ENCODE measurements at places on chromosomes 12 and 14.

GRCh38 chr12:29960122-29960521, 176.4 kb upstream of the TMTC1 start:
- DNase-seq: no peak

- DNase-seq: no peak
Observed at GRCh38 chr12:98355322-98355721, 160.1 kb upstream of the TMPO start.

- no peak for DNase-seq
Observed at GRCh38 chr14:67984274-67984673, 164.7 kb downstream of the RAD51B start.

DNA sequence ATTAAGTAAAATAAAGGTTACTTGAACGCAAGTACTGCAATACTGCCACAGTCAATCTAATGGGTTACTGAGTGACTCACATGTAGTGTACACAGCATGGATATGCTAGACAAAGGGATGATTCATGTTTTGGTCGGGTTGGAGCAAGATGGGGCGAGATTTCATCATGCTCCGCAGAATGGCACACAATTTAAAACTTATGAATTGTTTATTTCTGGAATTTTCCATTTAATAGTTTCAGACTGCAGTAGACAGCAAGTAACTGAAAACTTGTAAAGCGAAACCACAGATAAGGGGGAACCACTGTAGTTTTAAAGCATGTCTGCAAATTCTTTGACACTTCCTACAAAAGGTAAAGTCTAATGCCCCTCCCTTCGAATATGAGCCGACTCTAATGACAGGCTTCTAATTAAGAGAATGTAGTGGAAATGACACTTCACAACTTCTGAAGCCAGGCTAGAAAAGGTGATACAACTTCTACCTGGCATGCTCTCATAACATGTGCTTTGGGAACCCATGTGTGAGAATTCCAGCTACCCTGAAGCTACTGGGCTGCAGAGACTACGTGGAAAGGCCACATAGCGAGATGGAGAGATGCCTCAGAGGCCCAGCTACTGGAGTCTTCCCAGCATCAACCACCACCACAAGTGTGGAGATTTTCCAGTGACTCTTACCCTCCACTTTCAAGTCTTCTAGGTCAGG, 13.9 kb upstream of the TCP11L2 start:
- DNase-seq: no peak

- no peak for DNase-seq
Observed at GRCh38 chr12:17159506-17160300, 553.7 kb upstream of the LMO3 start.

DNA sequence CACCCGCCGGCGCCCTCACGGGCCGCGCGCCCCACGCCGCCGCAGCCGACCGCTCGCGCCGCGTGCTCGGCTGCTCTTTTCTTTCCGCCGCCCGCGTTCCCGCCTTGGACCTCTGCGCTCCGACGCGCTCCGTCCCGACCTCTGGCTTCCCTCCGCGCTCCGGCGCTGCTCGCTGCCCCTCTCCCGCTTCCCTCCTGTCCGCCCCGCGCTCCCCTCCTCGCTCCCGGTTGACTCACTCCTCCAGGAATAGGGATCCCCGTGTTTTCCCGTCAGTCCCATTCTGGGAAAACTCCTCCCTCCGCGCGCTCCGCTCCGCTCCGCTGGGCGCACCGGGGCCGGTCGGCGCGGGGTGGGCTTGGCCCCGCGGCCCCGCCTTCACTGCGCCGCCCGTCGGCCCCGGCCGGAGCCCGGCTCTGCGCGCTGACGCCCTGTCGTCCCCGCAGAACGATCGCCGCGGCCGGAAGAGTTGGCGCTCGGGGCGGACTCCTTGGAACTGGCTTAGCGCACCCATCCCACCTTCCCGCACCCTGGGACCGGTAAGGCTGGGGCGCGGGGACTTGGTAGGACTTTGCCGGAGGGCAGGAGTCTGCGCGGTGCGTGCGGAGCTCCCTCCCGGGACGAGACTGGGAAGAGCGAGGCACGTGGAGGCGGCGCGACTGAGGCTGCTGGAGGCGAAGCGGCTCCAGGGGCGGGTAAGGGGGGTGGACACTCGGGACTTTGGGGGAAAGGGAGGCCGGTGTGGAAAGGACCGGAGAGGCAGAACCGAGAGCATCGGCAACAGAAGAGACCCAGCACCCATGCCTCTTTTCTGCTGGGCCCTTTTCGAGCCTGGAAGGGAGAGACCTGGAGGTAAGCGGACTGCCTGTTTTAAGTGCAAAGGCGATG, 550 bp downstream of the TEAD4 start:
- no peak for DNase-seq

GRCh38 chr14:87430810-87431209, 562.2 kb downstream of the GALC start:
- no peak for DNase-seq

DNA sequence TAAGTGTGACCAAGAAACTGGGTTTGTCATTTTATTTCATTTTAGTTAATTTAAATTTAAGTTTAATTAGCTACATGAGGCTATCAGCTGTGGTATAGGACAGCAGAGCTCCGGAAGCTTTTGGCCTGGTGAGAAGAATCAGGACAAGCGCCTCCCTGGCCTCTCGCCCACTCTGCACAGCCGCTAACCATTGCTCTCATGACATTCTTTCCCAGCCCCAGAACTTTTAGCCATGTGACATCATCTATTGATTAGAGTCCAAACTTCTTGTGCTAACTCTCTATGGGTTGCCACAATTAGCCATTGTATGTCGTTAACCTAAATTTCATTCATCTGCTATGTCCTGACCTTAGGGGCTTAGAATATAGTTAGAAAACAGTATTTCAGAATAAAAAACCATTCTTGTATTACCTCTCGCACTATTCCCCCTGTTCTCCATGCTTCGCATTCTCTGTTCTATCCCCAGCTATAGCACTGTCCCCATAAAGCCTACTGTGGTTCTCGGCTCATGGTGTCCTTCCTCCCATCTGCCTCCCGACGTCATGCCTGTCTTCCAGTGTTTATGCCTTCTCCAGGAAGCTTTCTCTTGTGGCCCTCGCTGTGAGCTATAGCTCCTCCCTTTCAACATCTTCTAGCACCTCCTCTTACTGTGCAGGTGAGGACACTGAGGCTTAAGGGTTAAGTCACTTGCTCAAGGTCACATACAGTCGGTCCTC, 23.5 kb downstream of the SSH1 start:
- DNase-seq: no peak

DNA sequence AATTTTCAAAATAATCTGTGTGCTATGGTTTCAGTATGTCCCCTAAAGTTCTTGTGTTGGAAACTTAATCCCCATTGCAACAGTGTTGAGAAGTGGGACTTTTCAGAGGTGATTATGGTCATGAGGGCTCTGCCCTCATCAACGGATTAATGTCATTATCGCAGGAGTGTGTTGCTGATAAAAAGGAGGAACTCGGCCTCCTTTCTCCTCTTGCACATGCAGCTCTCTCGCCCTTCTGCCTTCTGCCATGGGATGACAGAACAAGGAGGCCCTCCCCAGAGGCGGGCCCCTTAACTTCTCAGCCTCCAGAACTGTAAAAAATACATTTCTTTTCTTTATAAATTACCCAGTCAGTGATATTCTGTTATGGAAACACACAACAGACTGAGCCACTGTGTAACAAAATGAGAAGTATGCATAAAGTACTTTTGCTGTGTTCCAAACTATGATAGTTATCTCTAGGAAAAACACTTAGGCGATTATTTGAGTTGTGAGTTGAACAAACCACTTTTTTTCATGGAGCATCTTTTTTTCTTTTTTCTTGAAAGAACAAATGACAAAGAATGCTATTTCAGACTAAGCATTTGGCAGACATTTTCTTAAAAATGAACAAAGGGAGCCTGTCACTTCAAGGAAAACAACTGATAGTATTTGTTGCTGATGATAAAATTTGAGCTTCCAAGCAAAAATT, 134.8 kb upstream of the FUT8 start:
- DNase-seq: no peak

GRCh38 chr12:105347499-105347898, 17.0 kb downstream of the C12orf75 start:
- no peak for DNase-seq

GRCh38 chr14:60510951-60511599, 2.1 kb downstream of the SIX6 start:
- DNase-seq: no peak

DNA sequence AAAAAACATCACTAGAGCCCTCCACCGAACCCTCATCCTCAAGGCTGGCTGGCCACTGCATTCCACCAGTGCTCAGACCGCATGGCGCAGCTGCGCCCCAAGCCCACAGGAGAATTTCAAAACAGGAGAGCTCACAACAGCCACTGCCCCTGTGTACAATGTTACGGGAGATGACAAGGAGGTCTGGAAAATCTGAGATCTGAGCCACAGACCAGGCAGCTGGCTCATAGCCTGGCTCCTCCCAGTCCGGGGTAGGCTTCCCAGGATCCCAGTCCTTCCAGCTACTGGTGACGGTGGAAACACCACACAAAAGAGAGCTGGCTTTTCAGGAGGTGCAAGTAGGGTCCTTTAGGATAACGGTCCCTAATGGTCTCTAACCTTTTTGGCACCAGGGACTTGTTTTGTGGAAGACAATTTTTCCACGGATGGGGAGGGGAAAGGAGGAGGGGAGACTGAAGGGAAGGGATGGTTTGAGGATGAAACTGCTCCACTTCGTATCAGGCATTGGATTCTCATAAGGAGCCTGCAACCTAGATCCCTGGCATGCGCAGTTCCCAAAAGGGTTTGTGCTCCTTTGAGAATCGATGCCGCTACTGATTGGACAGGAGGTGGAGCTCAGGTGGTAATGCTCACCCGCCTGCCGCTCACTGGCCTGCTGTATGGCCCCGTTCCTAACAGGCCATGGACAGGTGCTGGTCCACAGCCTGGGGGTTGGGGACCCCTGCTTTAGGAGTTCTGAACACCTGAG, 23.0 kb upstream of the NRDE2 start:
- DNase-seq: no peak

GRCh38 chr12:6067152-6067916, 57.1 kb downstream of the VWF start:
- no peak for DNase-seq

GRCh38 chr14:42929806-42930480, 1323.3 kb downstream of the LRFN5 start:
- DNase-seq: no peak

DNA sequence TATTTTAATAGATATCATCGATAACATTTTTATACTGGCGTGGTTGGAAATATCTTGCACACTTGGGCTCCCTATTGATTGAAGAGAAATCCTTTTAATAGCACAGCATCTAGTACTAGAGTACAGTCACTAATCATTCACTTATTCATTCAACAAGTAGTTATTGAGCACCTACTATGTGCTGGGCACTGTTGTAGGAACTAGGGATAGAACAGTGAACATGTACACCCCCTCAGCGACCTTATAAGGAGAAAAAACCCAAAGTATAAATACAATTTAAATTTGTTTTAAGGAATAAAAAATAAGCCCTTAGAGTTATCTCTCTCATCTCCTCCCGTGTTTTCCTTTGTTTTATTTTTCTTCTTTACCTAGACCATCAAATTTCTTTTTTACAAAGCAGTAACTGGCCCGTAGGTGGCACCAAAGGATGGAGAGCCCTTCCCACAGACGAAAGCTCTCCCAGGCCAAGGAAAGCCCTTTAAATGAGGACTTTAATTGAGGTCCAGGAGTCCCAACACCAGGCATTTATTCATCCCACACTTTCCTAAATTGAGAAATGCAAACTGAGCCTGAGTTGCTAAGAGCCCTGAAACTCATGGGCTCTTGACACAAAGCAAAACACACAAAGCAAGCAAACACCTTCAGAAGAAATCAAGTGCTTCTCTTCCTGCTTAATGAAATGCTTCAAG, 29.0 kb downstream of the PEBP1 start:
- no peak for DNase-seq

DNA sequence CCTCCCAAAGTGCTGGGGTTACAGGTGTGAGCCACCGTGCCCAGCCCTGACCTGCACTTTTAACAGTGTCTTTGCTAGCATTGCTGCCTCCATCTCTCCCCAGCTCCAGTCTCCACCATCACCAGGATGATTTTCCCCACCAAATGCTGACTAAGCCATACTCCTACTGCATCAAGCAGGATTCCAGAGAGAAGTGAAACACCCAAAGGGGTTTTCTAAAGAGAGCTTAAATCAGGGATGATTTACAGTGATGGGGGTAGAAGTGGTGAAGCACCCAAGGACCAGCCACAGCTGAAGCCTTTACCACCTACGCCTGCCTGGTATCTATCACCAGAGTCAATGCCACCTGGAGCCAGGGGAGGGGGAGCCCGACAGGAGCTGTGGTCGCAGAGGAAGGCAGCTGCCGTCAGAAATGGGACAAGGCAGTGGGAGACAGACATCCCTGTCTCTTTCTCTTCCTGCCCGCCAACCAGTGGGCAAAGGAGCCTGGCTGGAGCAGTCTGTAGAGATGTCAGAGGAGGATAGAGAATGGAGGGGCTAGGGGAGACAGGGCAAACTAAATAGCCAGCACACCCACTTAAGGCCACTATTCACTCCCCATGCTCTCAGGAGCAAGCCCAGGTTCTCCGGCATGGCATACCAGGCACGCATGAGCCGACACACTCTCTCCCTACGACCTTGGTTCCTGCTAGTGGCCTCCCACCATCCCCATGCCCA, 22.4 kb upstream of the CD9 start:
- no peak for DNase-seq

GRCh38 chr14:76922584-76922983, 96.4 kb downstream of the LRRC74A start:
- no peak for DNase-seq

GRCh38 chr14:91706996-91707395, 24.9 kb downstream of the CATSPERB start:
- no peak for DNase-seq

DNA sequence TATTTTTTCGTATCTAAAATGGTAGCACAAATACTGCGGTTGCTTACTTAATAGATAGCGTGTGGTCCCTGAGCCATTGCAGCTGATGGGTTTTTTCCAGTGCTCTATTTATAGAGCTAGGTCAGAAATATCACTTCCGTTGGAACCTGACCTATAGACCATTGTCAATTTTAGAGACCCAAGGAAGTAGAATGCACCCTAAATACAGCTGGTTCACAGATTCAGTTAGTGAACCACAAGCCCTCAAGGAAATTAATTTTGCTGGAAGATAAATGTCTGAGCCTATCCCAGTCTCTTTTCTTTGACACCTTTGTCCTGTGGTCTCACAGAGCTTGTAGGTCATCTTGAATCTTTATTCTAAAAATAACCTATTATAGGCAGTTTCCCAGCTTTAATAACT, 391.0 kb downstream of the ZFP36L1 start:
- DNase-seq: no peak

DNA sequence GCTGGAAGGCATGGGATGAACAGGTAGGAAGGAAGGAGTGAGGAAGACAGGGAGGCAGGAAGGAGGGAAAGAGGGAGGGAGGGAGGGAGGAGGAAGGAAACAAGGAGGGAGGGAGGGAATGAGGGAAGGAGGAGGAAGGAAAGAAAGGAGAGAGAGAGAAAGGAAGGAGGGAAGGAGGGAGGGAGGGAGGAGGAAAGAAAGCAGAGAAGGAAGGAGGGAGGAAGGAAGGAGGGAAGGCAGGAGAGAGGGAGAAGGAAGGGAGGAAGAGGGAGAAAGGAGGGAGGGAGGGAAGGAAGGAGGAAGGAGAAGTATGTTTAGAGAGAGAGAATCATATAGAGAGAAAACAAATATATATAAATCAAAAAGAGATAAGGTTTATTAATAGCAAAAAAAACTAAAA, 175.9 kb upstream of the FOXN3 start:
- no peak for DNase-seq

Measured in vagina (tissue), 2 donors.